ENCODE measurements at places on chromosomes 13 and 19. TPM values are rescaled to one million over a fixed set of nuclear protein-coding genes. Genes with fewer than 3 reads are reported as not detected.

SLC15A1 gene
- total RNA-seq = not detected

DNA sequence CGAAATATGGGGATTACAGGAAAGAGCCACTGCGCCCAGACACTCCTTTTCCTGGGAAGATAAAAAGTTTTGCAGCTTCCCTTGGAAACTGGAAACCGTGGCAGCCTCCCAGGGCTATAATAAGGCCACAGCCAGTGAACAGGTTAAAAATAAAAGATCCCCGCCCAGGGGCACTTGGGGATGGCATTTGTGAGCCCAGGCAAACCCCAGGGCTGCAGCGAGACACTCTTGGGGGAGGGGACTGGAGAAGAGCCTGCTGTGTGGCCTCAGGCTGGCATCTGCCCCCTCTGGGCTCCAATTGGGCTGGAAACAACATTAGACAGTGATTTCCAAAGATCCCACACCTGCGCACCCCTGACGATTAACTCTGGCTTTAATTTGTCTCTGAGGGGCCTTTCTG lies 11.2 kb downstream of the FEM1A start:
- no peak for DNase-seq

GRCh38 chr13:109287553-109287952 lies 498.8 kb downstream of the IRS2 start:
- no peak for DNase-seq

DNA sequence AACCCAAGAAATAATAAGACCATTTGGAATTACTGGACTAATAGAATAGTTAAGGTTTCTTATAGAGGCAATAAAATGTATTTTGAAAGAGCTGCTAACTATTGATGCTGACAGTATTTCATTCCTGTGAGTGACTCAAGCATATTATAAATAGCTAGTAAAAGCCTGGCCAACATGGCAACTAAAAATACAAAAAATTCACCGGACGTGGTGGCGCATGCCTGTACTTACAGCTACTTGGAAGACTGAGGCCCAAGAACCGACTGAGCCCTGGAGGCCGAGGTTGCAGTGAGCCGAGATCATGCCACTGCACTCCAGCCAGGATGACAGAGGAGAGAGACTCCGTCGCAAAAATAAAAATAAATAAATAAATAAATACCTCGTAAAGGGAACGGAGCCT lies 5.4 kb upstream of the ICAM3 start:
- no peak for DNase-seq

DNA sequence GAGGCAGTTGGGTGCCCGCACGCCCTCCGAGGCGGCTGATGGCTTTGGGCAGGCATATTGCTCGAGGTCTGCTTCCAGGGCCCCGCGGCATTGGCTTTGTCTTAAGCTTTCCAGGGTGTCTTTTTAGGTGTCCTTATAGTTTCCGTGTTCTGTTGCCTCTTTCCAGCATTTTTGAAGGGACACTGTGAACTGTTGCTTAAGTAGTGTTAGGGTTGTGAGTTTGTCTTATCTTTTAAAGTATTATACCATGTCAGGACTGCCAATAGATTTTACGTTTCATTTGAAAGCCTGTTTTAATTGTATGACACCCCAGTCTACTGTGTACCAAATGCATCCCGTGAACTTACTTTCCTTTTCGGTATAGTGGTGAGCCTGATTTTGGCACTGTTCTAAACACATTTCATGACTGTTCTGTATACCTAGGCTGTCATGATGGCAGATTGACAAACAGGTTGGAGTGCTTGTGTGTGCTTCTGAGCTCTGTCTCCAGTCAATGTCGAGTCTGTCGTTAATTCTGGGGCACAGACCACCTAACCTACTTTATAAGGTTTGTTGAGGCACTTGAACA lies 656 bp downstream of the PCCA start:
- DNase-seq = no peak

GRCh38 chr19:3606690-3607289 lies at the start of gene TBXA2R:
TSS of gene TBXA2R (minus strand) at chr19:3606875. CDS start at chr19:3600634, 6,241 bp downstream.
- peak; percentile 56 for DNase-seq

- peak; percentile 73 for DNase-seq
These were observed 15.5 kb downstream of the MAST3 start for GRCh38 chr19:18112989-18113478.

GRCh38 chr19:18000480-18000914 lies 7.5 kb upstream of the ARRDC2 start:
- DNase-seq = peak; percentile 60

KRTDAP gene
- total RNA-seq = not detected

LRRC63 gene
- total RNA-seq = not detected

CCDC70 gene
- not detected for total RNA-seq

GRCh38 chr19:50466706-50467039 lies 9.6 kb upstream of the EMC10 start:
- no peak for DNase-seq

GRCh38 chr13:44321961-44322360 lies 51.7 kb upstream of the SERP2 start:
- DNase-seq = no peak

ZNF563 gene
- total RNA-seq = 1.3 TPM

DNA sequence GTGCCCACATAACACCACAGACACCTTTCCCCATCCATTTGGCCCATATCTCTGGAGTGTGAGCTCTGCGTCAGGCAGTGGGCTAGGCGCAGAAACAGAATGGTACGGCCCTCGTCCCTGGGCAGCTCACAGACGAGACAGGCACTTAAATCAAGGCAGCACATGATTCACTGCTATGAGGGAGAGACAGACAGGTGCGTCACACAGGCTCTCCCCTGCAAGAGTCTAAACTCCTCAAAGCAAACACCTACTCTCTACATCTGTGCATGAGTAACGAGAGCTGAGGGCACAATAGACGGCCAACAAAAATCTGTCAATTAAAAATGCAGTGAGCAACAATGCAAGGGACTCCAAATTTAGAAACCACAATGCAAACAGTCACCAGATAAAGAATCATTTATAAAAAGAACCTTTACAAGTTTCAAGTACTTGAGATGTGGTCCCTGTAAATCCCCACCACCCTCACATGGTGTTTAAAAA lies 348.9 kb downstream of the UQCRFS1 start:
- DNase-seq = no peak

DNA sequence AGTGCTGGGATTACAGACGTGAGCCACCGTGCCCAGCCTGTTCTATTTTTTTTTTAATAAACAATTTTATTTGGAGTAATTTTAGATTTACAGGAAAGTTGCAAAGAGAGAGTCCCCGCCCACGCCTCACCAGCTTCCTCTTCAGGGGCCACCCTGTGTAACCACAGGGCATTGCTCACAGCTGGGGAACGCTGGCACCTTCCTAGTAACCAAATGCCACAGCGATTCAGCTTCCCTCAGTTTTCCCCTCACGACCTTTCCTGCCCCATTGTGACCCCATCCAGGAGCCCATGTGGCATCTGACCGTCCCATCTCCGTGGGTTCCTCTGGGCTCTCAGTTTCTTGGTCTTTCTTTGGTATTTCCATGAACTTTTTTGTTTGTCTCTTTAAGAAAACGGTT lies 83.9 kb downstream of the GNG7 start:
- no peak for DNase-seq

GRCh38 chr13:42803563-42804204 lies 22.3 kb downstream of the FAM216B start:
- no peak for DNase-seq

SLITRK6 gene
- not detected for total RNA-seq

PPM1N gene
- total RNA-seq = 35.2 TPM

GRCh38 chr13:109715902-109716301 lies 70.5 kb downstream of the IRS2 start:
- no peak for DNase-seq

DNA sequence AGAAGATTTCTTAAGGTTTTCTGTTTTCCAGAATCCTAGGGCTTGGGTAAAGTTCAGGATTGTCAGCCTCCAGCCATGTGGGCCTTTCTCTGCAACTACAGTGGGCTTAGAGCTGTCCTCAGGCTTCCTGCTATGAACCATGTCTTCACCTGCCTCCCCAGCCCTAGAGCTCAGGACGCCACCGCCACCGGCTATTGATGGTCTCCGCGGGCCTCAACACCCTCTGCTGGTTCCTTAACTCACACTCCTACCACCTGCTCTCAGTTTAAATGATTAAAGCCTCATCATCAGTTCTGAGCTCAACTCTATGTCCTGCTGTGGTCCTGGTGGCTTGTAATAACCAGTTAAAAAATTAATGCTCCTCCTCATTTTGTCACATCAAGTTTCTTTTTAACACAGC lies 221.0 kb downstream of the EFNB2 start:
- no peak for DNase-seq

LILRB2 gene
- total RNA-seq = not detected

DNA sequence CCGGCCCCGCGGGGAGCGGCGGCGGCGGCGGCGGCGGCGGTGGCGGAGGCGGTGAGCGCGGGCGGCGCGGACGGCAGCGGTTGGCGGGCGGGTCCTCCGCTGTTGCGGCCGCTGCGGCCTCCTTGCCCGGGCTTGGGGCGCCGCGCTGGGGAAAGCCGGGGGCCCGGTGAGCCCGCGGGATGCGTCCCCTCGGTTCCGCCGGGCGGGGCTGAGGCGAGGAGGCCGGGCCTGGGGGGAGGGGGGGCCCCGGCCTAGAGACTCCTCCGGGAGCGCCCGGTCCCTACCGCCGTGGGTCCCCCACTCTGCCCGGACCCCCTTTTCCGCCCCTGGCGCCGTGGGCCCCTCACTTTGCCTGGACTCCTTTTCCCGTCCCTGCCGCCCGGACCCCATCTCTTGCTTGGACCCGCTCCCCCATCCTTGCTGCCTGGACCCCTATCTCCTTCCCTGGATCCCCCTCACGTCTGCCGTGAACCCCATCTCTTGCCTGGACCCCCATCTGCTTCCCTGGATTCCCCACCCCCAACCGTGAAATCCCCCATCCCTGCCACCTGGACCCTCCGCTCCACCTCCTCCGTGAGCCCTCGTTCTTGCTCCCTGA lies 28.6 kb upstream of the NDUFS7 start:
- no peak for DNase-seq

DNA sequence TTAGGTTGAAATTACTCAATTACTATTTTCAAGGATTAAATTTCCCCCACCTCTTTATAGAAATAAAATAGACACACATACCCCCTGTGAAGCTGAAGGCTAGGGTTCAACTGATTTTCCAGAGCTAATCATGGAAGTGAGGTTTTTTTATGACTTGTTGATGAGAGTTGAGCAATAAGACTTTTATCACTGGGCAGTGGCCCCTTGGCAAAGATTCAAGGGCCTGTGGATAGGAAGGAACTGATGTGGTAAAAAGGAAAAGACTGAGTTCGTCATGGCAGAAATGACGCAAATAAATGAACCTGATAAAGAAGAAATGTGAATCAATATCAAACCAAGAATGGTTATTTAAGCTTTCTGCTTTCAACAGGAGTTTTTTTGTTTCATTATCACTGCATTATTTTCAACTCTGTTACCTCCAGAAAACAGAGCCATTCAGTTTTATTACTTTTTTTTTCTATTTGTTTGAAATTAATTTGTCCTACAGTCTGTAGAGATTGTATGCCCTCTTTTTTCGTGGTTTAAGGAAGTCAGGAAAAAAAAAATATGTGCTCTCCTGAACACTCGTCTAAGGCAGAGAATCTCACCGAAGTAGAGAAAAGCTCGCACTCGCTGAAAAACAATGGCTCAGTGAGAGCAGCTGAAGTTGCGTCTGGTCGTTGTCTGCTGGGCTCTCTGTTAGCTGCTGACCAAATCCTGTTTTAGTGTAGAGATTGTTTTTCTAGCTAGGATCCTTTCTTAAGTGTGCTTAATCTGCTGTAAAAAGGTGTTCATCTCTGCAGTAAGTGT lies 38.9 kb downstream of the STOML3 start:
- DNase-seq = no peak

DNA sequence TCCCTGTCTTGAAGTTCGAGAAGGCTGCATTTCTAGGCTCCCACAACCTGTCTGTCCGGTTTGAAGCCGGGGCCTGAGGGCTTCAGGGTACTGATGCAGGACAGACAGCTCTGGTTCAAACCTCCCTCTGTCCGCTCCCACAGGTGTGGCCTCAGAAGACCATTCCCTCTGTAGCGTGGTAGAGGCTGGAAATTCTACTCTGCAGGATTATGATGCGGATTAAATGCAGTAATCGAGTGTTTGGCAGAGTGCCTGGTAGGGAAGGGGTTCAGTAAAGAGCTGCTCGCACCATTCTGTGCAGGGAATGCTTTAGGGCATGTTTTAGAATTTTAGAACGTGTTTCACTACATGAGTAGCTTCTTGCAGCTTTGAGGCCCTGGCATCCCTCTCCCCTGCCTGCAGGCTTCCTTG lies 30.5 kb downstream of the PPP1R37 start:
- DNase-seq = no peak

DNA sequence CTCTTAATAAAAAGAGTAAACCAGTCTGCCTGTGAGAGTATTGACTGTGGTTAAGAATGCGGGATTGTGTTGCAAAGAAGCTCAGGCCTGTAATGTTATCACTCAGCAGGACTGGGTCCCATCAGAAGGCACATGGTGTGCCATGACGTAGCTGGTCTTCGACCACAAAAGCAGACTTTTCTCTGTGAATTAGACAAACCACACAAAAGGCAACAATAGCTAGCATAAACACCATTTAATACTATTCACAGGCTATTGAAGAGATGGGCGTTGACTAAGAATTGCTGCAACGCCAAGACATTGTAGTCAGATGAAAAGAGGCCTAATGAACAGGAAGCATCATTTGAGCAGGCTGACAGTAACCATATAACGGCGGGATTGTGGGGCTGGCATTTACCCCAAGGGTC lies 235.6 kb upstream of the SOX21 start:
- DNase-seq = no peak

FFAR2 gene
- total RNA-seq = not detected

NKG7 gene
- total RNA-seq = not detected
